ENCODE measurements at places on chromosomes 3 and 15.

DNA sequence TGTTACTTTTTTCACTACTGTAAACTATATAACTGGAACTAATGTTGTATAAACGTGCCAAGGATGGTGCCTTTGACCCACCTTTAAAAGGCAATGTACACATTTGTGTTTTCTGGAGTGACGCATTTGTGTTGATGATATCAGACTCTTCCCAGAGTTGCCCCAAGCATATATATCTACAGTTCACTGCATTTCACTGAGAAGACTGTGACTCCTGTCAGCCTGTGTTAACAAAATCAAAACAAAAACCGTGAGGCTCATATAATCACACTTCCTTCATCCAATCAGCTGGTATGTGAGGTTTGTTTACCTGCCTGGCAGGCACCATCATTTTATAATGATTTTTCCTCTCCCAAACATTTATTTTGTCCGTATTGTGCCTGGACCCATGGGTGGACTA, 117.6 kb upstream of the ROBO1 start:
- DNase-seq = no peak

- DNase-seq = no peak
These were observed 13.7 kb downstream of the PPARG start for GRCh38 chr3:12302564-12302963.

DNA sequence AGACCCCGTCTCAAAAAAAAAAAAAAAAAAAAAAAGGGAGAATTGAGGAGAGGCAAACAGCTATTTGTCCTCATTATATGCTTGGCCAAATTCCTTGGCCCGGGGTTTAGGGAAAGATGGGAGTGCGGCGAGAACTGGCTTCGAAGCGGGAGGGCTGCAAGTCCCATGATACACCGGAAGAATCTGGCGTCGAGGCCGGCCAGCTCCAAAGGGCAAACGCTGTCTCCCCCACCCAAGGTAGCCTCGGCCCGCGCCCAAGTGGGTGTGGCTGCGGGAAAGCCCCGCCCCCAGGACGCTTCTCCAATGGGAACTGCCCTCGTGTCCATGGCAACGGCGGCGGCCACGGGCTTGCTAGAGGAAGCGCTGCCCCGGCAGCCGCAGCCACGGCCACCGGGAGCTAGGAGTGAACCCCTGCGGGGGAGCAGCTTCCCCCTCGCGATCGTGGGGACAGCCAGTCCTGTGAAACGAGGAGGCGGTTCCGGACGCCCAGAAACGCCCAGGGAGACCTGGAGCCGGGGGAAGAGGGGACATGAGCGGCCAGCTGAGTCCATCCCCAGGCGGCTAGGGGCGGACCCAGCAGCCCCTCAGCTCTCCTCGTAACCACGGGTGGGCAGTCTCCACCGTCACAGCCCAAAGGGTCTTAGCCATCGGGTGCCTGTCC, at the start of gene TTLL13:
Gene TTLL13, plus strand, starts transcription at position 354 of the 661 bp plus-strand sequence. CDS start 1,075 bp downstream, outside the sequence.
- peak; percentile 76 for DNase-seq

DNA sequence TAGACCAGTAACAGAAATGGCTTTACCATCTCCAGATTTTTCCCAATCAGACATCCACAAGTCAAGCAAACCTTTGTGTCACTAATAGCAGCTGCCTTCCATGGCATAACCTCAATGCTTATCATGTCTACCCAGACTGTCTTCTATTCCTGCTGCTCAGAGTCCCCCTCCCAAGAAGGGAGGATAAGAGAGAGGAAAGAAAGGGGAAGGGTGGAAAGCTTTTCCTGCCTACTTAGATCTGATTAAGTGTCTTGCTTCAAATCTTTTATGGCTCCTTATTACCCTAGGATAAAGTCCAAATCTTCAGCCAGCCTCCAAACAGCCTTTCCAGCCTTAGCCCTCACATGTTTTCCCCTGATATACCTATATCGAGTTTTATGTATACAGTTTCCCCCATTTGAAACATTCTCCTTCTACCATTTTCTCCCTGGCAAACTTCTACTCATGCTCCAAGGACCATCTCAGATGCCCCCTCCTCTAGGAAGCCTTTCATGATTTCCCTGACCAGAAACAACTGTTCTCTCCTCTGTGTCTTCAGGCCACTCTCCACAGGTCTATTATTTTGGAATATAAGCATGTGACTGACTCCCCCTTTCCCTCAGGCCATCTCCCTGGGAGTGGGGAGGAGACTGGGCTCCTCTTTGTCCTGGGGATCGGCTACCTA, 7.9 kb upstream of the SSUH2 start:
- no peak for DNase-seq

GRCh38 chr15:75663931-75664421, 16.3 kb downstream of the SNX33 start:
- DNase-seq = no peak

Measured in CD4-positive, alpha-beta T cell treated with Interleukin-21 for 1 hour (primary cell).